Endodermal cell (in vitro differentiated cells): ENCODE measurements at places on chromosomes 2 and 18. TPM values are rescaled to one million over a fixed set of nuclear protein-coding genes. Genes with fewer than 3 reads are reported as not detected.

- no peak overlapping the region for H3K4me3 ChIP-seq
- H3K27me3 ChIP-seq = no peaks in the 10 kb centered on the region
- H3K27ac ChIP-seq = no peak overlapping the region
- no peak for DNase-seq
- H3K36me3 ChIP-seq = no peaks in the 10 kb centered on the region
- no peaks in the 10 kb centered on the region for H3K4me1 ChIP-seq
These were observed 9.1 kb downstream of the GPR155 start for GRCh38 chr2:174477759-174478158.

GRCh38 chr2:213500881-213501280 lies 216.6 kb downstream of the SPAG16 start:
- H3K27me3 ChIP-seq = no peaks in the 10 kb centered on the region
- no peaks in the 10 kb centered on the region for H3K36me3 ChIP-seq
- H3K4me3 ChIP-seq = no peak overlapping the region
- no peak for DNase-seq
- no peak overlapping the region for H3K27ac ChIP-seq
- H3K4me1 ChIP-seq = no peaks in the 10 kb centered on the region

The GYPC gene
- total RNA-seq = 15.3 and 17.3 TPM in 2 replicates

The STK25 gene
- total RNA-seq = 223 and 252 TPM in 2 replicates
